ENCODE measurements at places on chromosomes 16 and 17.

DNA sequence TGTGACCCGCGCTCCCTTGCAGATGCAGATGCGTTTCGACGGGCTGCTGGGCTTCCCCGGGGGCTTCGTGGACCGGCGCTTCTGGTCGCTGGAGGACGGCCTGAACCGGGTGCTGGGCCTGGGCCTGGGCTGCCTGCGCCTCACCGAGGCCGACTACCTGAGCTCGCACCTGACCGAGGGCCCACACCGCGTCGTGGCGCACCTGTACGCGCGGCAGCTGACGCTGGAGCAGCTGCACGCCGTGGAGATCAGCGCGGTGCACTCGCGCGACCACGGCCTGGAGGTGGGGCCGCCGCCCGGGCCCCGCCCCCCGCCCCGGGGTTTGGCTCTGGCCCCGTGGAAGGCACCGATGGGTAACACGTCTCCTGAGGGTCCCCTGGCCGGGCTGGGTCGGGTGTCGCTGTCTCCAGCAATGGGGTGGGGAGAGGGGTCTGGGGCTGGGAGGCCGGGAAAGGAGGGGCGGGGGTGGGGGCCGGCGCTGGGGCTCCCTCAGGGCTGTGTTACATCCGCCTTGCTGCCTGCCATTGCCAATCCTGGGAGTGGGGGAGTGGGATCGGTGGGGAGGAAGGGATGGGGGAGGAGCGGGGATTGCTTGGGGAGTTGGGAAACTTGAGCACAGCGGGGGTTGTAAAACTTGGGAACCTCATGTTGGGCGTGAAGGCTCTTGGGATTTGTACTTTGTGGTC is 737 bp downstream of the NUDT16L1 start:
- no peak for DNase-seq

DNA sequence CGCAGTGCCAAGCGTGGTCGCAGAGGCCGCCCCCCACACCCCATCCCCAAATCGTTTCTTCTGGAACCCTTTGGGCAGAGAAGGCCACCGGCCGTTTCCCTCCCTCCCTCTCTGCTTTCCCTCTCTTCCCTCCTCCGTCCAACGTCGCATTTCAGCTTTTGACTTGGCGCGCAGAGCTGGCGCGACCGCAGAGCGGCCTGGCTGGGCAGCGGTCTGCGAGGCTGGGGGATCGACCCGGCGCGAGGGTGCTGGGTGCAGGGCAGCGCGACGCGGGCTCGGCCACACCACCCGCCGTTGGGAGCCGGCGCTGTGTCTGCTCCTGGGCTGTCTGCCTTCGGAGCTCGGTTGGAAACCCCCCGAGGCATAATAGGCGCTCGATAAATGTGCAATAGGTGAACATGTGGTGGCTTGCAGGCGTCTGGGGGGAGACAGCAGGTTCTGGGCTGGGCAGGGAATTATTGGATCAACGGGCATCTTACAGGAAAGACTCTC is 2.8 kb upstream of the NTN3 start:
- DNase-seq: peak; percentile 82

- no peak for DNase-seq
These were observed 262.3 kb downstream of the C16orf95 start for GRCh38 chr16:87054856-87055255.

DNA sequence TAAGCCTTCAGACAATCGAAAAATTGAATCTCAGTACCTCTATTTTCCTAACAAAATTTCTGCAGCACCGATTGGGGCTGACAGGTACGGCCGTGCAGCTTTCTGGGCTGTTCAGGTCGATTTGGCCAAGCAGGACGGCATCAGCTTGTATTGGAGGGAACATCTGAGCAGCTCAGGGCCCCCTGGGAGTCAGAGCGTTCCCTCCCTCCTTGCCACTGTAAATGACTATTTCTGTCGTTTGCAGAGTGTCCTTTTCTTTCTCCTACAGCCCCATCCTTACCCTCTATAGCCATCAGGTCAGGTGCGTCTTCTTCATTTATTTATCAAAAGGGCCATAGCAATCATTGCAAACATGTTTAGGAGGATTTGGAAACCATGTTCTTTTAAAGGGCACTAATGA is 731.1 kb downstream of the WWOX start:
- peak; percentile 35 for DNase-seq

DNA sequence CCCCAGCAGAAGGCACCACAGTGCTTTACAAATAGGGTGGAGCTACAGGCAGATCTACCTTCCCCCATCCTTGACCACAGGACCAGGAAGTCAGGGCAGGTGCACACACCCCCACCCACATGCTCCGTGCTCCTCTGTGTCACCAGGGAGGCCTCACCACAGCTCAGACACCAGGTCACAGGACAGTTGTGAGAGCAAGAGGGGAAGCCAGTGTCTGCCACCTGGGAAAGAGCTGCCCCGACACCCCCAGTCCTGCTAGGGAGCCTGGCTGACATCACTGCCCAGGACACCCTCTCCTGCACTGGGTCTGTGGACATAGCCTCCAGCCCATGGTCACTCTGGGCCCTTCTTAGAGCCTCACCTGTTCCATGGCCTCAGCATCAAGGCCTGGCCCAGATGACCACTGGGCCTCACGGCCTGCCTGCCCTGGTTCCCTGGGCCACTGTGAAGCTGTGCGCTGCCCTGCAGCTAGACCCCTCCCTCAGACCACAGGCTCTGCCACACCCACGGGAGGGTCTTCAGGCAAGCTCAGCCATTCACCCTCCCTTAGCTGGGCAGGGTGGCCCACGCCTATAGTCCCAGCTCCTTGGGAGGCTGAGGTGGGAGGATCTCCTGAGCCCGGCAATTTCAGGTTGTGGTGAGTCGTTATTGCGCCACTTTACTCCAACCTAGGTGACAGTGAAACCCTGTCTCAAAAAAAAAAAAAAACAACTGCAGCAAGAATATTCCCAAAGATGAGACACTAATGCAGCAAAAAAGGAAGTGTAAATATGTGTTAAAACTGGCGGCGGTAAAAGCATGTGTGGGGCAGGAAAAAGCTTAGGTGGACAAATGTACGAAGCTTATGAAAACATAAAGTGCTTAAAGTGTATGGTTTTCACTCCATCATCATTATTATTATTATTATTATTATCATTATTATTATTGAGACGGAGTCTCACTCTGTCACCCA is 14.2 kb downstream of the POLR3K start:
- no peak for DNase-seq

DNA sequence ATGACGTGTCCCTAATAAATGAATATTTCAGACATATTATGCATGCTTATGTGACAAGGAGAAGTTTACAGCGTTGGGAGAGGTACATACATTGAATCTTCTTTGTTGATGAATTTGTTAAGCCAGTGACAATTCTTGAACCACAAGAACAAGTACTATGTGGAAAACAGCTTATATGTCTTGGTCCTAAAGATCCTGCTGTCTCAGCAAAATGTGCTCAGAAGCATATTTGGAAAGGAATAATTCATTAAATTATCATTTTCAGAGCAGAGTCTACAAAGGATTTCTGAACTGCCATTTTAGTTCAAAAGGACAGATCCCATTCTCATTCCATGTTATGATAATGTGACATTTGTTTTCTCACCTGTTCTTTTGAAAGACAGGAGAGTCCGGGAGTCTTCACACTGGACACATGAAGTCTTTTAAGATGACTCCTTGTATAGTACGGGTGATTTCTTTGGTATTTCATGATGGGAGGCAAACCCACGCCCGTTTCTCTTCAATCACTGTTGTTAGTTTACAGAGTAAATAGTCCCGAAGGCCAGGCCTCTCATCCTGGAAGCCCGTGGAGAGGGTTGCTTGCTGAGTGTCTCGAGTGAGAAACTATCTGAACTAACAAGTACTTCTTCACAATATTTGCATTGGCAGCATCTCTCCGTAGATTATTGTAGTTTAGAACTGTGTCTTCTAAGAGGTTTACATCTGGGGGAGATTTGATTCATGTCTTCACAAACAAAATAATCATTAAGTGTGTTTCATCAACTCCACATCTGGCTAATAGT is 26.7 kb downstream of the VPS35L start:
- DNase-seq: no peak

Measured in glutamatergic neuron (in vitro differentiated cells).